Left colon (tissue), 2 donors: ENCODE measurements at places on chromosomes 4 and X. TPM values are rescaled to one million over a fixed set of nuclear protein-coding genes. Genes with fewer than 3 reads are reported as not detected.

Gene AFM
- not detected for total RNA-seq

Gene PITX2
- 1.1 TPM for total RNA-seq

DNA sequence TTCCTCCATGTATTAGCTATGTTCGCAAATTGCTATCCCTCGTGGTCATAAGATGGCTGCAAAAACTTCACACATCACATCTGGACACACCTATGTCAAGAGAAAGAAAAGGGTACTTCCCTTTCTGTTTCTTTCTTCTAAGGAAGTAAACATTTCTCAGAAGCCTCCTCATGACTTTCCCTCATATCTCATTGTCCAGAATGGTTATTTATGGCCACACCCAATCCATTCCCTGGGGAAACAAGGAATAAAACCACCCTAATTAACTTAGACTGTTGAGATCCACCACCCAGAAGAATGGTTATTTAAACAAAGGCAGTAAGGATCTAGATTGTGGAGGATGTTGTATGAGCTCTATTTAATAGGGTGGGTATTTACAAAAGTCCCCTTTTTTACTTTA is 160.8 kb upstream of the LNX1 start:
- DNase-seq = no peak

DNA sequence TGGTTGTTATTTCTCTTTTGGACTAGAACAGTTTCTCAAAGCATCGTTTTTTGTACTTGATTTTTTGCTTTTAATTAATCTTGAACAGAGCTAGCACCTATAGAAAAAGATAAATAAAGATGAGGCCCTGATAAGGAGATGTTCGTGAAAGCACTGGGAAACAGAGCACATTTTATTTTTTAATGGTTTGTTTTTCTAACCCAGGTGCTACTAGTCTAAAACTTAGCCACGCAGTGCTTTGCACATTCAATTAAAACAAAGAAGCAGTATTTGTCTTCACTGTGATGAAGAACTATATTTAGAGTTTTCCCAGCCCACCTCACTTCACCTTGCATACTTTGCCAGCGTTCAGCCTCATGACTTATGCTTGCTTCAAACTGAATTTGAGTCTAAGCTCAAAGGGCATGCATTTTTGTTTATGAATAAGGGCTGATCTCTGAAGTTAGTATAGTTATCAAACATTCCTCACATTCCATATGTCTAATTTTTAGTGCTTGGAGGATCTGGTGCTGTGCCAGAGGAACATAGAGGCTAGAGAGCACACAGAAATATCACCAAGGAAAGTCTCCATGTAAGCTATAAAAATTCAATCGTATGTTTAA is 76.7 kb downstream of the WWC2 start:
- DNase-seq = no peak

Gene MAGEB1
- total RNA-seq = not detected

- DNase-seq = peak; percentile 61
Observed at GRCh38 chr4:7041801-7042502, 1.2 kb upstream of the TADA2B start.

GRCh38 chr4:143383005-143383574 is 46.4 kb downstream of the GAB1 start:
- no peak for DNase-seq

GRCh38 chr4:183012879-183013729 is 86.0 kb upstream of the WWC2 start:
- DNase-seq = no peak

Gene HDX
- total RNA-seq = 2.2 TPM

- DNase-seq = no peak
Observed at GRCh38 chrX:40281336-40282005, 183.7 kb upstream of the BCOR start.

DNA sequence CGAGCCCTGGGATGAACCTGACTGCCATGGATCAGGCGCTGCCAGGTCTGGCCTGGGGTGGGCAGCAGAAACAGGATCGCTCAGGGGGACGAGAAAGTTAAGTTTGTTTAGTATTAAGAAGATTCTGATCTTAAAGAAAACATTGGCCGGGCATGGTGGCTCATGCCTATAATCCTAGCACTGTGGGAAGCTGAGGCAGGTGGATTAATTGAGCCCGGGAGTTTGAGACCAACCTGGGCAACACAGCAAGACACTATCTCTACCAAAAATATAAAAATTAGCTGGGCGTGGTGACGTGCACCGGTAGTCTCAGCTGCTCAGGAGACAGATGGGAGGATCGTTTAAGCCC is 696 bp upstream of the FLNA start:
- no peak for DNase-seq

DNA sequence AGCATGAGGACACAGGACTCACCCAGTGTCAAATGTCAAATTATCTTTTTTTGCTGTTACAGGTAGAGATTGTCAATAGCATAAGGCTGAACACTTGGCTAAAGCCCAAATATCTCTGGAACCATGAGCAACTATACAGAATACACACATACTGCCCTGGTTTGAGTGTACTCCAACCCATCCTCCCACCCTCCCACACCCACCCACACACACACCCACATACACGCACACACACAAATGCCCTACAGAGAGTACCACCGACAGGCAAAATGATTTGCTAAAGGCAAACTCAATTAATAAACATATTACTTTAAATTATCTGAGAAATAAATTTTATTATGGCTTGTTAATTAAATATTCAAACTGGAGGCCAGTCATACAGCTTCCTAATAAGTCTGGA is 173.1 kb upstream of the MAP3K15 start:
- DNase-seq = no peak

DNA sequence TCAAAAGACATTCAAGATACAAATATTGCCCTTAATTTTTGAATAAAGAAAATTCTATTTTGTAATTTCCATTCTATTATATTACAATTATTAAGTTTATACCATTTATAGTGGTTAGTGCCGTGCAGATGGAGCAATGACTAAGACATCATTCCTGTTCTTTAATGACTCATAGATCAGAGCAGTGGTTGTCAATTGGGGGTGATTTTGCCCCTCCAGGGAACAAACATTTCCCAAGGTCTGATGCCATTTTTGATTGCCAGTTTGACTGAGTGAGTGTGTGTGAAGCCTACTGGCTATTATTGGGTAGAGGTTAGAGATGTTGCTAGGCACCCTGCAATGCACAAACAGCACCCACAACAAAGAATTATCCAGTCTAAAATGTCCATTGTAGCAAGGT is 97.9 kb upstream of the DDIT4L start:
- DNase-seq = no peak

DNA sequence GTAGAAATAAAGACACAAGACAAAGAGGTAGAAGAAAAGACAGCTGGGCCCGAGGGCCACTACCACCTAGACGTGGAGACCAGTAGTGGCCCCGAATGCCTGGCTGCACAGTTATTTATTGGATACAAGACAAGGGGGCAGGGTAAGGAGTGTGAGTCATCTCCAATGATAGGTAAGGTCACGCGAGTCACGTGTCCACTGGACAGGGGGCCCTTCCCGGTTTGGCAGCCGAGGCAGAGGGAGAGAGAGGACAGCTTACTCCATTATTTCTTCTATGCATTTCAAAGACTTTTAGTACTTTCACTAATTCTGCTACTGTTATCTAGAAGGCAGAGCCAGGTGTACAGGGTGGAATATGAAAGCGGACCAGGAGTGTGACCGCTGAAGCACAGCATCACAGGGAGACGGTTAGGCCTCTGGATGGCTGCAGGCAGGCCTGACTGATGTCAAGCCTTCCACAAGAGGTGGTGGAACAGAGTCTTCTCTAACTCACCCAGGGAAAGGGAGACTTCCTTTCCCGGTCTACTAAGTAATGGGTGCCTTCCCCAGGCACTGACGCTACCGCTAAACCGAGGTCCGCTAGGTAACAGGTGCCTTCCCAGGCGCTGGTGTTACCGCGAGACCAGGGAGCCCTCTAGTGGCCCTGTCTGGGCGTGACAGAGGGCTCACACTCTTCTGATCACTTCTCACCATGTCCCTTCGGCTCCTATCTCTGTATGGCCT is 44.9 kb downstream of the ZBTB49 start:
- peak; percentile 79 for DNase-seq

DNA sequence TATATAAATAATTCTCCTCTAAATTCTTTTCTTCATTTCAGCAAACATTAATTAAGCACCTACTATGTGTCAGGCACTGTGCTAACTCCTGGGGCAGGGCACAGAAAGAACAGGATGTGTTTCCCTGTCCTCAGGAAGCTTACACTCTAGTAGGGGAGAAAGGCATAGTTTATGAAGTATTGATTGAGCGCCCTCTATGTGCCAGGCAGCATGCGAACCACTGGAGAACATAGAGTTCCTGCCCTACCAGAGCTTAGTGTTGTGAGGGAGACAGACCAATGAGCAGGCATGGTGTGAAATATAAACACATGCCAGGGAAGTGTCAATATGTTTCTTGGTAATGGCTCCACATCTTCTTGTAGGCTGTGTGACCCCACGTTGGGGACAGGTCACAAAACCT is 3.7 kb downstream of the ADGRG4 start:
- DNase-seq = no peak

Gene PCDH19
- total RNA-seq = 0.43 TPM

DNA sequence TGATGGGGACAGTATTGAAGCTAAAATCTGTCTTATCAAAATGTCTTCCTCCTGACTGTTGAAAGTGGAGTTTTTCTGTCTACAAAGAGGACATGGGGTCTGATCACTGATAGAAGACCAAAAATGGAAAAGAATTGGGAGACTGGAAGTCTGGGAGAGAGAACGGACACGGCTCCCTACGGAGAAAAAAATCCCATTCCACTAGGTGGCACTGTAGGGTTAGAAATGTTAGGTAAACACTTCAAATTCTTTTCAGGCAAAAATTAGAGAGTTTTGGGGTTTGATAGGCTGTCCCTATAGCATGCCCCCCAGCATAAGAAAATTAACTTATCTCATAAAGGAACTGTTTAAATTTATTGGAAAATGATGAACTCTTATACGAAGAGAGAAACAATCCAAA is 200.5 kb downstream of the FAM133A start:
- DNase-seq = no peak

- DNase-seq = no peak
Observed at GRCh38 chr4:38869511-38869910, 1.9 kb downstream of the FAM114A1 start.

Gene NDNF
- total RNA-seq = 9.2 TPM

Gene CXCL1
- 22.3 TPM for total RNA-seq

DNA sequence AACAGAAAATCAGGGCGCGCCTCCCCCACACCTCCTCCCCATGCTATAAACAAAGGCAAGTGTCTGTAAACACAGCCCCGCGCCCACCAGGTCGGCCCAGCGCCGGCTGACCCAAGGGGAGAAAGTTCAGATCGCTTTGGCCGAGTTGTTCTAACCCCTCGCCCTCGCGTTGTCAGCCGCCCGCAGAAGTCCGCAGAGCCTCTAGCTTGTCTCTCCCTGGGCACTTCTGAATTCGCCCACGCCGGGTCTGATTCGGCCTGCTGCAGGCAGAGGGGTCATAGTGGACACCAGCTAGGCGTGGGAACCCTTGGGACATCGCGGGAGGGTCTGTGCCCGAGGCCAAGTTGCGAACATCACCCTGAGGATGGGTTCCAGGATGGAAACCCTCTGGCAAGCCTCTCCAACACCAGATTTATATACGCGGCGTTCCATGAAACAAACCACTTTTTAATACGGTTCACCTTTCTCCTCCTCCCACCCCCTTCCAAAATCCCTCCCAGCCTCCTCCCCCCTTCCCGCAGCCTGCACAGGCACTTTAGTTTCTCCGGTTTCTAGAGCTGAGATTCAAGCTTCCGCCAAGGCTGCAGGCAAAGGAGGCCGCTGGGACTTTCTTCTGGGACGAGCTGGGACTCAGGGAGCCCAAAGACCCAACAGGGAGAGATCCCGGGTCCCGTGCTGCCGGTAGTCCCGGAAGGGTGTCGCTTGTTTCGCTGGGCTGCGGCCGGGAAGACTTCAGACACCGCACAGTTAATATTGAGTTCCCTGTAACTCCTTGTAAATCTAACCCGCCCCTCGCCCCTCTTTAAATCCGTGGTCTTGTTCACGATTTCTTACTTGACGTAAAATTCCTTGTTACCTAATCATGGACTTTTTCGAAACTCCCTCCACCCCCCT is 4.7 kb downstream of the HAND2 start:
- DNase-seq = no peak

Gene UGT2B11
- 0.50 TPM for total RNA-seq

DNA sequence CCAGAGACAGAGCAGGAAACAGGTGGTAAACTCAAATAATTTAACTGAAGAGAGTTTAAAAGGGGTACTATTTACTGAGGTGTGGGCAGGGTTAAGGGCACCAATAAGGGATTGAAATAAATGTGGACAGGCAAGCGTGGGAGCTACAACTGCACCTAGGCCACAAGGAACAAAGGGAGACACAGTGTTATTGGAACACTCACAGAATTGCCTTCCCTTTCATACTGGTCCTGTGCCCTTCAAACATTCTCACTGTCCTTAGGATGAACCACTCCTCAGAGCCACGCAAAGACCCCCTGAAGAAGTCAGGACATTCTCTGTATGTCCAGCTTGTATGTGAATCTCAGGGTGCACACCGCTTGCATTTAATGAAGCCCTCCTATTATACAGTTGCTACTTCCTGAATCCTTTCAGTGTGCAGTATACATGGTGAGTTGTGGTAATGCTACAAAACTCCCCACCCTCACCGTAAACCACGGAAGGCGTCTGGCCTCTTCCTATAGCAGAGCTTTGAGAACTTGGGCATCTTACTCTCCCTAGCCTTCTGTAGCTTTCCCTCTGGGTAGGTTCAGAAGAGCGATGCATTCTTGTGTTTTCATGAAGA is 9.6 kb upstream of the MRPL1 start:
- DNase-seq = no peak

DNA sequence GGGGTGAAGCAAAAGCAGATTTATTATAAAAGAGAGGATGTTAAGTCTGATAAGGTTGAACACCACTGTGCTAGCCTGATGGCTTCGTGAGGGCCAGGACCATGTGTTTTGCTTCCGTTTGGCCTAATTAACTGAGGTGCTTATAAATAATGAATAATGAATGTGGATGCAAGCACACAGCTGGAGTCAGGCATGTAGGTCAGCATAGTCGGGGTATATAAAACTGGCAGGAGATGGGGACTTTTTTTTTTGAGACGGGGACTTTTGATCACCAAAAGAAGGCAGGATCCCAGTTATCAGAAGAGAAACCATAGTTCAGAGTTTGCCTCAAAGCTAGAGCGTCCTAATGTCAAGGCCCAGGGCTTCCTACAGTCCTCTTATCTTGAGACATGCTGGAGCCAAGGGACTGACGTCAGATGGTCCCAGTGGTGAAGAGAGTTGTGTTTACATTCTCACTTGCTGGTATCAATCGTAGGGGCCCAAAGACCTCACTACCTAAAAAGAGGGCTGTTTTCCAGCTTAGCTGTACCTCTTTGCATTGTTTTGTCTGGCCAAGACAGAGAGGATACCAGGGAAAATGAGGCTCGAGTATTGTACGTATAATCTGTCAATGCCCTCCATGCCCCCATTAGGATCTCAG is 50.4 kb downstream of the RTL9 start:
- no peak for DNase-seq
